ENCODE measurements at places on chromosomes 7 and 10.

GRCh38 chr7:126286317-126286716, 966.4 kb downstream of the GRM8 start:
- no peak for DNase-seq

GRCh38 chr7:150965273-150965830, 12.8 kb downstream of the KCNH2 start:
- DNase-seq = no peak

DNA sequence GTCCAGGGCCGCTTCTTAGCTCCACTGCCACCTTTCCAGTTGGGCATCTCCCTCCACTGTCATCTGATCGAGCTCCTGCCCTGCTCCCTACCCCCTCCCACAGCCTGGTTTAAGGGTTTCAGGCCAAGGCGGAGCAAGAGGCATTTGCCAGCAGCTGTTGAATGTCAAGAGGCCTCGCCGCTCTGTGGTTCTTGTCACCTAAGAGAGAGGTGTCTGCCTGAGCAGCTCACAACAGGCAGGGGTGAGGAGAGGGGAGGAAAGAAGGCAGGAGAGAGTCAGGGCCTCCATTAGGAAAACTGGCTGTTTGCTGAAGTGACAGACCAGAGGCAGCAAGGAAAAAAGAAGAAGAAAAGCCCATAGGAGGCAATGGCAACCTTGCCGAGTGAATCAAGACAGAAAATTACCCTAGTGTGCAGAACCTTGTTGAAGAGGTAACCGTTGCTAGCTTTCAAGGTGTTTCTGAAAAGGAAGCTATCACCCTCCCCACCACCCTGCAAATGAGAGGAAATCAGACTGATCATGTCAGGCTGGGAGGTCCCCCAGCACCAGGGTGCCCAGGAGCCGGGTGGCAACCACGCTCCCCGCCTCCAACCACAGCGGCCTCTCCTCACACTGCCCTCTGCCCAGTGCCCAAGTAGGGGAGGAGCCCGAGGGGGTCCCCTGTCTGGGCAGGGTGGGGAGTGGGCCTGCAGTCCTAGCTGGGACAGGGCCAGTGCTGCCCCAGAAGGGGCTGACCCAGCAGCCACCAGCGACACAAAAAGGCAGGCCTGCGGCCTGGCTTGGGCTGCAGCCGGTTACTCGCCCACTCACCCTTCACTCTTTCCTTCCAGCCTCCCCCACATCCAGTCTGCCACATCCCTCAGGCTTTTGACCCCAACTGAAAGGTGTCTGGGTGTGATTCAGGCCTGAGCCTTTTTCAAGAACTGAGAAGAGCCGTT, 7.1 kb downstream of the GATA3 start:
- DNase-seq = no peak

DNA sequence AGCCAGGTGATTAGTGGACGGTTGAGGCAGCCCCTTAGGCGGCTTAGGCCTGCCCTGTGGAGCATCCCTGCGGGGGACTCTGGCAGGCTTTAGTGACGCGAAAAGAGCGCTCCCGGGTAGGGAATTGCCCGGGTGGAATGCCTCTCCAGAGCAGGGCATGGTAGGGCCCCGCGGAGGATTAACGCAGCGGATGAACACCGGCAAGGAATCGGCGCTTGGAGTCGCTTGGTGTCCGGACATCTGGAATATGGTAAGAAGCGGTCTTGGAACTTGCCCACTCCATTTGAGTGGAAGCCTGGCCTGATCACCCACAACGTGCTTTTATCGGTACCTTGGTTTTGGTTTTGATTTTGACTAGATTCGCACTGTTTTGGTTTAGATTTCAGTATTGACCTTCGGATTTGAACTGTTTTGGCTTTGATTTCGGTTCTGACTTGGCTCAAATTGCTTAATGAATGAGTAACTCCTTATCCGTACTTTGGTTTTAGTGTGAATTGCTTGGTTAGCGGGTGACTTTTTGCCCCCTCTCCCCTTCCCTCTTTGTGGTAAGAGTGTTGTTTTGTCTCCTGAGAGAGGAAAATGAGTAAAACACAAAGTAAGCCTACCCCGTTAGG, 24.2 kb upstream of the CHST3 start:
- no peak for DNase-seq

DNA sequence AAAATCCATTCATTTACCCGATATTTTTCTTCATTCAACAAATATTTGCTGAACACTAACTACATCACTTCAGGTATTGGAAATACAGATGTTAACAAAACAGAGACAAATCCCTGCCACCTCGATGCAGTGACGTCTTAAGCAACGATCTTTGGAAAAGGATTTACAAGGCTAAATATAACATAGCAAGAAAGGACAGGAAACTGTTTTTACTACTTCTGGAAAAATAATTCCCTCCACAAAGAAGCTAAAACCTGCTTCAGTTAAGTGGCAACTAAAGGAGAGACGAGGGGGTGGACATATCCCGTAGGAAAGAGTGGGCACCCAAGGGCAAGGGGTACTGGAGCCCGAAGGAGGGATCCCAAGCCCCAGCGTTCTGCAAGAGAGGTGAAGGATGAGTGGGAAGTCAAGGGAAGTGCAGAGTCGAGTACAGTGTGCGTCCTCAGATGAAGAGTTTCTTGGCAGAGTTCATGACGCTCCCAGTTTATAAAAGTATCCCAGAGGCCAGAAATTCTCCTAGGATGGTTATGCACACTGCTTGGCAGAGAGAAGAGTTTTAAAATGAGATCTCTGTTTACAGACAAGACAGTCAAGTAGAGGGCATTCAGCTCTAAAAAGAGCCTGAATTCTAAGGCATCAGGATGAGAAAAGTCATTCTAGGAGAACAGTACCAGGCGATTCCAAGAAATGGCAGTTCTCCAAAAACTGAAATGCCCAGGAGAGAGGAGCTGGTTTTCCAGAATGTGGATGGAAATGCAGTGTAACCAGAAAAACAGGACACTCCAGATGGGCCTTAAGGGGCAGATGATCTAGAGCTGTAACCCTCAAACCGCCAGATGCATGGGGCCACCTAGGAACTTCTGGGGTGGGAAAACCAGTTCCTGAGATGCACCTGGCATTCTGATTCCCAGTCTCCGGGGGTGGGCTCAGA, 97.3 kb downstream of the GRB10 start:
- DNase-seq = no peak
